ENCODE measurements at places on chromosomes 2 and 18. TPM values are rescaled to one million over a fixed set of nuclear protein-coding genes. Genes with fewer than 3 reads are reported as not detected.

- no peak for DNase-seq
These were observed 406.0 kb downstream of the CCDC85A start for GRCh38 chr2:56589835-56590234.

- DNase-seq, result no peak
These were observed 350.9 kb downstream of the NUP35 start for GRCh38 chr2:183474912-183475695.

- no peak for DNase-seq
These were observed 10.0 kb upstream of the ZNF396 start for GRCh38 chr18:35387152-35387571.

DNA sequence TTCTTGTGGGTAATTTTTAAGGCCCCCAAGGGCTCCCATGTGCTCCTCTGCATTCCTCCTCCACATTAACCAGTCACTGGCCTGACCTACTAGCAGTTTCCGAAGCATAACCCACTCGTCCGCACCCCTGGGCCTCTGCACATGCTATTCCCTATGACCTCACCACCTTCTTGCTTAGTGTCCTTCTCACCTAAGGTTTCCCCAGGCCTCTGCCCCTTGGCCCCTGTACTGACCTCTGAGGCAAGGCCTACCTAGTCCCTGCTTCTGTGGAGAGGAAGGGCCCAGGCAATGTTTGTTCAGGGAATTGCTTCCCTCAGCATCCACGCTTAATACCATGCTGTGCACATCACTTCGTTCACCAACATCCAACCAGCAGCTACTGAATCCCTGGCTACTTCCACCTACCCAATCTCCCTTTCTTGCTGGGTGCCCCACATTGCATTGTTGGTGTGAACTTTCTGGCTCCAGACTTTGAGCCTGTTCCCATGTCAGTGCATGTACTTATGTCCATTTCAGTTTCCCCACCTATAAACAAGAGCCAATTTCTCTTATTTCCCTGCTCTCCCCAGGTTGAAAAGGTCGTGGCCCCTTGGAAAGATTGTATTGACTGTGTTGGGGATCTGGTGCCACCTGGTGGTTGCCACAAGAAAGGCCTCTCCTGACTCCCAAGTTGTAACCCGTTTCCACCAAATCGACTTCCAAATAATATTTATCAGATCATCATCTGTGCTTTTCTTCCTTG, 19.2 kb upstream of the TMEM177 start:
- DNase-seq, result no peak

RETSAT gene
- 39.4 TPM for total RNA-seq

DNA sequence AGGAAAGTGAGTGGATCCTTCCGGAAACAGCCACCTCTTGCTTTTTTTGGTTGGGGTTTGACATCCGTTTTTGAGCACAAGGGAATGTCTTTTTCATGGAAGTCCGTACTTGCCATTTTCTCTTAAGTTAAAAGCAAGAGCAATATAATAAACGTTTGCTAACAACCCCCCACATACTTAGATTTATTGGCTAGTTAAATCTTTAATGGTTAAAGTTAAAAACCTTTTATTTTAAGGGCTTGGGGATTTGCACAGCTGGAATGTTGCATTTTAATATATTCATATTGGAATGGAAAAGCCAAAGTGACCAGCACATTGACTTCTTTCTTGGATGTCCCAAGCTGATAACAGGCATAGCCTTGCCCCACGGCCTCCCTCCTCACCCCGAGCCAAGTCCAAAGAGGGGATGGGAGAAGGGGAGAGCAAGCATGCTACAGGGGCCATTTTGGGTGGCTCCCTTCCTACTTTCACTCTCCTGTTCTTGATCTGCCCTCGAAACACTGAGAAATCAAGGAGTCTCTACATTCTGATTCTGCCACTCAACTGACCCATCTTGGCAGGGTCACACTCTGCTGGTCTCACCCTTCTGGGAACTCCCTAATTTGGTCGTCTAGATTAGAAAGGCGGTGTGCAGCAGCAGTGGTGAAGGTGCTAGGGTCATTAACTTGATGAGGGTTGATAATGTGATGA, 48.1 kb upstream of the PKDCC start:
- DNase-seq, result no peak

GRCh38 chr18:11868230-11868629, 17.0 kb downstream of the CHMP1B start:
- DNase-seq, result no peak

DNA sequence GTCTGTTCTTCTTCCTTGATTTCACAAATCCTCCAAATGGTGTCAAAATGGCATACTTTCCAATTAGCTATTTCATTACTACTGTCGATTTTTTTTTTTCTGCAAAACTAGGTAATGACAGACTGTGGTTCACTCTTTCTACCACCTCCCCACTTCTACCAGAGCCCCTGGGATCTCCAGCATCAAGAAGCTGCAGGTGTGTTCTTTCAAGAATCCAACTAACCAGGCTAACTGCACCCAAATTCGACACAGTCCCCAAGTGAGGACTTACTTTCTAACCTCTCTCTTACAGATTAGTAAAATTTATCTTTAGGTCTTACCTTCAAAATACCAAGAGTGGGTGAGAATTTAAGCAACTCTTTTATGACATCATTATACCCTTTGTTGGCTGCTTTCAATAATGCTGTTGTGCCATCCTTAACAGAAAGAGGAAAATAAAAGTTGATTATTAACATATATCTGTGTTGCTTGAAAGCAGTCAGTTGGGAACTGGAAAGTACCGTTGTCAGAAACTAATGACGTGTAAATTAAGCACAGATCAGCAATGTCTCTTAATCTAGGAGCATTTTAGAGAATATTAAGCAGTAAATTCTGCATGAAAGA, 31.2 kb upstream of the NPC1 start:
- DNase-seq, result no peak

- no peak for DNase-seq
These were observed 22.3 kb upstream of the INSIG2 start for GRCh38 chr2:118065921-118066511.

Data from left ventricle myocardium inferior (tissue), 1 donor.